ENCODE measurements at places on chromosomes 2 and 18.

- no peak for DNase-seq
These were observed 913.5 kb downstream of the TDRD15 start for GRCh38 chr2:22037274-22037673.

DNA sequence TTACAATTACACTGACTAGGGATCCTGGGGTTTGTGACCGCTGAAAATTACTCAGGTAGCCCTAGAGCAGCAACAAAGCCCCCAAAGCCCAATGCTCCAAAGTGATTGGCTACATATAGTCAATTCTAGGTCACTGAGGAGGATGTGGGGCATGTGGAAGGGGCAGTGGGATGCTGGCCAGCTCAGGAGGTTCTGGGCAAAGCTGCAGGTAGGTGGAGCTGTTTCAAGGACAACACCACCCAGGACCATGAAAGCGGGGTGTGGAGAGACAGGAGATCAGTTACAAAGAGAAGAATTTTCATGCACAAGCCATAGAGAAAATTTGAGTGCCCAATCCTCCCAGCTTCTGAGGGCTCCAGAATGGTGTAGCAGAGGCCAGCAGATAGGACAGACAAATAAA lies 75.0 kb upstream of the CCDC85A start:
- no peak for DNase-seq

GRCh38 chr18:62690236-62690815 lies 25.0 kb upstream of the PHLPP1 start:
- no peak for DNase-seq

- no peak for DNase-seq
These were observed 216.6 kb downstream of the SS18 start for GRCh38 chr18:25873833-25874232.

- no peak for DNase-seq
These were observed 8.7 kb downstream of the CYP26B1 start for GRCh38 chr2:72138921-72139381.
